SK-N-DZ (cell line): ENCODE measurements at places on chromosomes 2 and 18.

DNA sequence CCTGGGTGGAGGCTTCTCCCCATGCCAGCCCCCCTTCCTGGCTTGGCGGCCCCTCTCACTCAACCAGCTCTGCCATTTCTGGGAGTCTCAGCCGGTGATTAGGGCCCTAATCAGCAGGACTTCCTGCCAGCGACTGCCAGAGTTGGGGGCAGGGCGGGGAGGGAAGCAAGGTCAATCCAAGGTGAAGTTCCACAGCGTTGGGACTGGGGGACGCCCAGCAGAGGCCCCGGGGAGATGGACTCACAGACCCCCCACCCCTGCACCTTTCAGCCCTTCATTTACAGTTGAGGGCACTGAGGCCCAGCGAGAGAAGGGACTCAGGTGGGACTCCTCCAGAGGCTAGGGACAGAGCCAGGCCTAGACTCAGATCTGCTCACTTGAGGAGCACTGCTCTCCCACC lies 65.3 kb downstream of the TNS1 start:
- no peak for DNase-seq

DNA sequence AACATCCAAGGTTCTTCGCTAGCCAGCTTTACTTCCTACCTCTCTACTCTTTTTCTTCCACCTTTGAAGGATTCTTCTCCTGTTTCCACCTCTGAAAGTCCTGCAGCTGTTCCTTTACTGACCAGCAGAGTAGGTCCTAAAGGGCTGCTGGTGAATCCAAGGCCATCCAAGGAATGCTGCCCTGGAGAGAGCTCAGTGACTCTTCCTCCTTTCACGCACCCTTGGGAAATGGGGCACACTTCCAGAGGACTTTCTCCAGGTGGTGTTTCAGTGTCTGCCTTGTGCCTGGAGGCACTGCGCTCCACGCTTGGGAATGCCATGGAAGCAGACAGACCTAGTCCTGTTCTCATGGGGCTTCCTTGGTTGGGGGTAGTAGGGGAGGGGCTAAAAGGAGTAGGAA lies 45.4 kb downstream of the SLC16A14 start:
- DNase-seq = no peak

DNA sequence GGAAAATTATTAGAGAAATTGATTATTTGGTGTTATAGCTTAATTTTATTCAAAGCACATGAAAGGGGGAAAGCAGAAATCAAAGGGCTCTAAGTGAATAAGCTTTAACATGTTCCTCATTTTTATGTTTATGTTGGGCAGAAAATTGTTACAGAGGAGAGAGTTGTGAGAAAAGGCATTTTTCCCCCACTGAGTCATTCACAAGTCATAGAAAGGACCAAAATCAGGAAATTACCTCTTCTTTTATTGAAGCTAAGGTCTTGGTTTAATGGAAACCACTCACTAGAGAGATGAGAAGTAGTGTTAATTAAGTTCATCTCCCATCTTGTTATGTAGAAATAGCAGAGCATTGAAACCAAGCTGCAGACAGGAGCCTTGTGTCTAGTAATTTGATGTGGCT lies 175.3 kb upstream of the THUMPD2 start:
- no peak for DNase-seq

GRCh38 chr18:60667016-60667415 lies 294.4 kb upstream of the MC4R start:
- DNase-seq = no peak

DNA sequence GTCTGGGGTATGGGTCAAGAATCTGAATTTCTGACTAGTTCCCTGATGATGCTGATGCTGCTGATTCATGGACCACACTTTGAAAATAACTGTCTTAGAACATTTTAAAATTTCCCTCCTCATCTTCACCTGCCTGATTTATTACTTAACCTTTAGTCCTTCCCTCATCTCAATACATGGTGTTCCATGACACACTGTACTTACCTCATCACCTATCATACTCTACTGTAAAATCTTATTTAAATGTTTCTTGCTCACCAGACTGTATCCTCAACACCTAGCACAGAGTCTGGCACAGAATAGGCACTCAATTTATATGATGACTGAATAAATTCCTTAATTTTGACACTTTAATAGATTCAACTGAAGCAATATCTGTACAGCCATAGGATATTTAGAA lies 95.7 kb downstream of the FAM161A start:
- DNase-seq = no peak

DNA sequence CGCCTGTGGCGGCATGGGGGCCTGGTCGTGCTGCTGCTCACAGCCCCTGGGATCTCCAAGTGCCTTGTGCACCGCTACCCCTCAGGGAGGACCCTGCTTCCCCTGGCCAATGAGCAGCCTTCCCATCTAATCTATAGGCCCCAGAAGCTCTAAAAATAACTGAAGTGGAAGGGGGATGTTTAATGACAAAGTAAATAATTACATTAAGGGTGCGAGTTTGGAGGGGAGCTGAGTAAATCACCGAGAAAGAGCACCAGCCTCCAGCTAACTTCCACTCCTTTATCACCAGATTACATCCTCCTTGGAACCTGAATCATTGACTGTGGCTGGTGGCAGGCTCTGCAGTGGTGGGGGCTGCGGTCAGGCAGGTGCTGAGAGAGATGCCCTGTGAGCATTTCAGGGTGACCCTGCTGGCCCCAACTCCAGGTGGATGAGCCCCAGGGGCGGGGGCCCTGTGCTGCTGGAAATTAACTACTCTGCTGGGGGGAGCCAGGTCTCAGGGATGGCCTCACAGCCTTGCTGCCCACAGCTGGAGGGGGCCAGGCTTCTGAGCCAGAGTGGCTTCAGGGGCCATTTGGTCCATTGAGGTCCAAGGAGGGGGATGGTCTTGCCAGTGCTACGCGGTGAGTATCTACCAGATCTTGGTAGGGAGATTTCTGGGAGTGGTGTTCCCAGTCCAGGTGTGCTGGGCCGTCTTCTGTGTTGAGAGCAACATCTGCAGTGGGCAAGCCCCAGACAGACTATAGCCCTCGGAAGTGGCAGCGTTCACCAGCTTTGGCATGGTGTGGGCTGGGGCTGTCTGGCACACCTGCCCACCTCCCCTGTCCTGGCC lies 74.2 kb downstream of the GLI2 start:
- no peak for DNase-seq

- no peak for DNase-seq
Measured at GRCh38 chr2:143706354-143706753, 577.1 kb downstream of the ARHGAP15 start.

DNA sequence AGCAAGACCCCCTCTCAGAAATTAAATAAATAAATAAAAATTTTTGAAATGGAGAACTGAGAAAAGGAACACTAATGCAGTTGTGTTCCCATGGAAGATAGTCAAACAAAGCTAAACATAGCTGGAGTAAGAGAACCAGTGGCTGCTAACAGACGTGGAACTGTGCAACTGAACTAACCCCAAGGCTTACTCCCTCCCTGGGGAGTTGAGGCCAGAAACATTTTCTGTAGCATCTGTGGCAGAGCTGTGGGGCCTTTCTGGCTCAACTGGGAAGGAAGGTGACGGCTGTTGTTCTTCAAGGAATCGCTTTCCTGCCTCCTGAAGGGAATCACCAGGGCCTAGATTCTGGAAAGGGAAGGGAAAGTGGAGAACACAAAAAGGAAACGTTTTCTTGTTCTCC lies 53.9 kb upstream of the B3GNT2 start:
- DNase-seq = no peak

- DNase-seq = no peak
Measured at GRCh38 chr2:239932881-239933735, 92.0 kb downstream of the NDUFA10 start.

DNA sequence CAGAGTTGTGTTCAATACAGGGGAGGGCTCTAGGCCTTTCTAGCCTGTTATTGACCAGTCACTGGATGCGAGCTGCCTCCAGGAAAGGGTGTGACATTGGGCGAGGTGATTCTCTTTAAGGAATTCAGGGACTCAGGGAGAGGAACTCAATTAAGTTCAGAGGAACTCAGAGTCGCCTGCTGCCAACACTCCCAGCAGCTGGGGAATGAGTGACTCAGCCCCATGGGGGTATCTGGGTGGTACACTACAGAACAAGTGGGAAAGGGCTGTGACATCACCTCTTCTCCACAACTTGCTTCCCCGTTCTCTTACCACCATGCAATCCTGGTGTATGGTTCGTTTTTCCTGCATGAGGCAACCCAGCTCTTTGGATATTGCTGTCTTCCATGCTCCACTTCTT lies 50.4 kb upstream of the CYRIA start:
- no peak for DNase-seq

DNA sequence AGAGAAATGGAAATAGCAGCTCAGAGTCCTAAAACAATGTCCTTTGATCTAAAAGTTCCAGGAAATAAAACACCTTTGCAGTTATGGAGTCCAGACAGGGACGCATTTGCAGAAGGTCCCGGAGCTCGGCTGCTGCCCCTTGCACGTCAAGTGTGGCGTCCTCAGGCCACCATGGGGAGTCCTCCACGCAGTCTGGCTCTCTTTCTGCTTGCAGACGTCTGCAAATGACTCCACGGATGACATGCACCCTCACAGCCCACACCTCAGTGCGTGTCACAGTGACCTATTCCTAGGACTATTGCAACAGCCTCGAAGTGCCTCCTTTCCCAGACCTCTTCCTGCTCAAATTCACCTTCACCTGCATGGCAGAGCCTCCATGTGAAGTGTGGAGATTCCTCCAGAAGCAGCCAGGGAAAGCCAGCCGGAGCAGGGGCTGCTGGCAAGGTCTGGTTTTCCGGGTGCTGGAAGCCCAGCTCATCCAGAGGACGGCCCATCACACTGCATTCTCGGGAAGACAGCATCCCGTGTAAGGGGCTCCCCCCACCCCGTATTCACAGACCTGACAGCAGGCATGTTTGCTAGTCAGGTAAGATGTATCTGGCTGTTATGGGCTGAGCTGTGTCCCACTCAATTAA lies 137.7 kb downstream of the ASB1 start:
- no peak for DNase-seq

DNA sequence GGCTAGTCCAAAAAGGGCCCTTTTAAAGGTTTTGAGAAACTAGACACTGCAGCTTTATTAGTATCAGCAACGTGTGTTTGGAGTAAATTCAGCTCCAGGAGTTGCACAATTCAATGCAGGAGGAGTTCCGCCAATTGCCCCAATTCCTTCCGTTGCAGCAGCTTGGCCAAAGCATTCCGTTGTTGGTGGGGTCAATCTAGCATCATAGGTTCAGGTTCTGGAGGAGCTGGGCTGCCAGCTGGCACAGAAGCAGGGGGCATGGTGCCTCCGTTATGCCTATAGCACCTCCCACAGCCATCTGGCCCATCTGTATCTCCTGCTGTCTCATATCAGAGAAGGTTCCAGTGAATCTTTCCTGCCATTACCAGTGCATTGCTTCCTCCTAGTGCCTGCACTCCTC lies 55.4 kb downstream of the REL start:
- no peak for DNase-seq

GRCh38 chr2:28644760-28645159 lies 106.9 kb upstream of the PPP1CB start:
- DNase-seq = no peak

- no peak for DNase-seq
Measured at GRCh38 chr18:78160961-78161656, 818.5 kb upstream of the SALL3 start.

GRCh38 chr2:142621287-142621686 lies 256.2 kb upstream of the KYNU start:
- no peak for DNase-seq

DNA sequence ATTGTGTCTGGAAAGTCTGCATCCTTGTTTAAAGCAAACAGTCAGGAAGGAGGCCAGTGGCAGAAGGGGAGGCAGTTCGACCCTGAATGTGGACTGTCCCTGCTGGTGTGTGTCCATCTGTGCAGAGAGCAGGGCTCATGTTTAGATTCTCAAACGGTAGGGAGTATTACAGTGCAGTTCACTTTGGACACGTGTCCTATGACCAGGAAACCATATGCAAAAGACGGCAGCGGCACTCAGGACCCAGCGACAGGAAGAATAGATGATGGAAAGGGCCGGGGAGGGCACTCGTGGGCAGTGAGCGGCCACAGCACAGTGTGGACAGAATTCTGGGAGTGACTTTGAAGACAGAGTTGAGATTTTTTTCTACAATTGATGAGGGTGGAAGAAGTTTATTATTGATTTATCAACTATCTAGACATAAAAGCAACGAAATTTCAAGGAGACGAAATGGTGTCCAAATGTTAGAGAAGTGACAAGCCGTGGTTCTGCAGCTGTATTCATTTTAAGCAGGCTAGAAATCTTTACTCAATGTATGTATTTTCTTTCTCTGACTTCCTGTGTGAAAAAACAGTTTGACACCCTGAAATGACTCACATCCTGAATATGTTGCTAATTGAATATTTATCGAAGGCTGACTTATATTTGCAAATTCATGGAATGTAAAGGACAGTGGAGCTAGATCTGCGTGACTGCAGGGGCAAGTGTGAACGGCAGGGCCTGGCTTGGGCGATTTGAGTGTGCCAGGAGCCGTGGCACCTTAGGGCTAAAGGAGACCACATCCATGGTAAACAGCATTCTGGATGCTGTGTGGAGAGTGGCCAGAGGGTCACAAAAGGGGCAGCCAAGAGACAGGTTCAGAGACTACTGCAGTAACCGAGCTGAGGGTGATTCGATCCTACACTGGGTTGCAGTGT lies 214.2 kb downstream of the PTGR3 start:
- no peak for DNase-seq

DNA sequence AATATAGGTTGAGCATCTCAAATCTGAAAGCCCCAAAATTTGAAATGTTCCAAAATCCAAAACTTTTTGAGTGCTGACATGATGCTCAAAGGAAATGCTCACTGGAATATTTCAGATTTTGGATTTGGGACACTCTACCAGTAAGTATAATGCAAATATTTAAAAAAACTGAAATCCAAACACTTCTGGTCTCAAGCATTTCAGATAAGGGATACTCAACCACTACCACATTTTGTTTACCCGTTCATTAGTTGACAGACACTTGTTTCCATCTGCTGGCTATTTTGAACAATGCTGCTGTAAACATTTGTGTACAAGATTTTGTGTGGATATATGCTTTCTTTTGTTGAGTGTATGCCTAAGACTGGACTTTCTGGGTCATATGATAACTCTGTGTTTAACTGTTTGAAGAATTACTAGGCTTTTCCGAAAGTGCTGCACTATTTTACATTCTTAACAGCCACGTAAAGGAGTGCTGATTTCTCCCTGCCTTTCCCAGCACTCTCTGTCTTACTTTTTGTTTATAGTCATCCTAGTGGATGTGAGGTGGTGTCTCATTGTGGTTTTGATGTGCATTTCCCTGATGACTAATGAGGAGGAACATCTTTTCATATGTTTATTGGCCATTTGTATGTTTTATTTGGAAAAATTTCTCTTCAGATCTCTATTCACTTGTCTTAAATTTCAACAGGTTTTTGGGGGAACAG lies 19.5 kb upstream of the DCDC2C start:
- DNase-seq = no peak

GRCh38 chr2:17309741-17310339 lies 208.4 kb downstream of the RAD51AP2 start:
- peak; percentile 84 for DNase-seq

GRCh38 chr2:205644018-205644417 lies 38.3 kb upstream of the NRP2 start:
- DNase-seq = no peak

- DNase-seq = no peak
Measured at GRCh38 chr2:237177052-237177451, 91.4 kb downstream of the COPS8 start.
